ENCODE measurements at places on chromosomes 16 and 17.

- DNase-seq = no peak
These were observed 3.8 kb downstream of the SLC46A1 start for GRCh38 chr17:28402224-28402630.

- no peak for DNase-seq
These were observed 114.5 kb upstream of the GOT2 start for GRCh38 chr16:58848662-58849002.

DNA sequence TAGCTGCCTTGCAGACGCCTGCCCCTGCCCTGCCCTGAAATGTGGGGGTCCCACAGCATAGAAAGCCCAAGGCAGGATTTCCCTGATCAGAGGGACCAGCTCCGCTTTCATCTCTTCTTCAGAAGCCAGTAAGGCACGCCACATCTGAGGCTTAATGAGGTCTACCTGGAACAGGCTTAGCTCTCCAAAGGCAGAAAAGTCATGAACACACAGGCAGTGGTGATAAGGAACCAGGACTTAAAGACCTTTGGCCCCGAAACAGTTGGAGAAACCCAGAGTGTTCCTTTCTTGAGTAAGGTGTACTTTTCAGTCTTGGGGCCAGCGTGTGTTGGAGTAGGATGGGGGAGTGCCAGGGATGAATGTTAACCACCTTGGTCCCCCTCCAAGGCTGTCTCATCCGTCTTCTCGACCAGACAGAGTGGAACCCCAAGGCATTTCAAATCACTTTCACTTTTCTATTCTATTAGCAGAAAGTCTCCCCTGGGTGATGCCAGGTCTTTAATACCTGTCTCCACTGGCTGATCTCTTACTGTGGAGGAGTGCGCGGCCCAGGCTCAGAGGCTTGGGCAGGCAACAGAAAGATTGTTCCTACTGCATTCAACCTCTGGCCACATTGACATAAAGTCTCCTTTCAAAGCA lies 43.9 kb downstream of the TMEM186 start:
- no peak for DNase-seq

- DNase-seq = no peak
These were observed 21.3 kb downstream of the CDK5RAP3 start for GRCh38 chr17:47992216-47992615.

- DNase-seq = no peak
These were observed 225.0 kb downstream of the XYLT1 start for GRCh38 chr16:17245776-17246175.

- no peak for DNase-seq
These were observed 69.7 kb downstream of the CREBBP start for GRCh38 chr16:3810818-3811217.

- no peak for DNase-seq
These were observed 38.9 kb upstream of the ATP2A3 start for GRCh38 chr17:4003131-4003500.

DNA sequence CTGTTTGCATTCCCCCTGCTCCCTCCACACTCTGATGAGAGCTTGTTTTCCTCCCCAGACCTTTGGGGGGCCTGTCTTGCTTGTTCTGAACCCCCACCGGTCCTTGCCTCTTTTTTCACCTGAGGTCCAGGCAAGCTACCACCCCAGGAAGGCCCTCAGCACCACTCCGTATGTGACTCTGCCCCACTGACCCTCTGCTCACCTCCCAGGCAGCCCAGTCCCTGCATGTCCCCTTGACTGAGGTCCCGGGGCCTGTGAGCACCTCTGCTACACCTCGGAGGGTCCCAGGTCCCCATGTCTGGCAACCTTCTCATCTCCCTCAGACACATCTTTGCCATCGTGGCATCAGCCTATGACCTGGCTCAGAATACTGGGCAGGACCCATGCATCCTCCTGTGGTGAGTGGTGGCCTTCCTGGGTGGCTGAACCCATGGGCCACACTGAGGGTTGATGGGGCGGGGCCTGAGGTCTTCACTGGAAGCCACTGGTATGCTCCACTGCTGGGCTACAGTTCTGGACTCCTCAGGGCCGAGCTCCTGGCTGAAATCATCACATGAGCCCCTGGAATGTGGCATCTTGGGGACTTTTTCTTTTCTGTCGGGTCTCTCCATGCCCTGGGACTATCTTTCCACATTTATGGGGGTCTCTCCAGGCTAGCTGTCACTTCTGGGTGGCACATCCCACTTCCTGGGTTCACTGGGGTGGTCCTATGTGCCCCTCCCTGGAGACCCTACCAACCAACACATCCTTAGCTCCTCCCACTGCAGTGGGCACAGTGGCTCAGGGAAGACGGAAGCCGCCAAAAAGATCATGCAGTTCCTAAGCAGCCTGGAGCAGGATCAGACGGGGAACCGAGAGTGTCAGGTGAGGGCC lies 3.5 kb downstream of the MYO15B start:
- no peak for DNase-seq

- no peak for DNase-seq
These were observed 3.5 kb downstream of the ZFPM1 start for GRCh38 chr16:88456356-88457292.

DNA sequence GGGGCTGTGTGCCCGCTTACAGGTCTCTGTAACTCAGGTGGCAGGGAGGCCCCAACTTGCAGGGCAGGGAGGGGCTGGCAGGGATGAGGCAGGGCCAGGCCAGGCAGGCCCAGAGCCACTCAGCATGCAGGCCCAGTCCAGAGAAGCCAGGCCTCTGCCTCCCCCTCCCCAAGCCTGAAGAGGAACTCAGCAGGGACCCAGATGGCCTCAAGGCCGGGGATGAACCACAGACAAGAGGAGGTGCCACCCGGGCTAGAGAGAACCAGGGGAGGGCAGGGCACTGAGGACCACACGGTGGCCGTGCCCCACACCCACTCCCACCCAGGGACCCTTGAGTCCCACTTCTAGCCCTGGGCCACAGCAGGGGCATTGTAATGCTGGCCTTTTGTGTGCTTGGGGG lies 29.8 kb upstream of the EIF1 start:
- DNase-seq = no peak

DNA sequence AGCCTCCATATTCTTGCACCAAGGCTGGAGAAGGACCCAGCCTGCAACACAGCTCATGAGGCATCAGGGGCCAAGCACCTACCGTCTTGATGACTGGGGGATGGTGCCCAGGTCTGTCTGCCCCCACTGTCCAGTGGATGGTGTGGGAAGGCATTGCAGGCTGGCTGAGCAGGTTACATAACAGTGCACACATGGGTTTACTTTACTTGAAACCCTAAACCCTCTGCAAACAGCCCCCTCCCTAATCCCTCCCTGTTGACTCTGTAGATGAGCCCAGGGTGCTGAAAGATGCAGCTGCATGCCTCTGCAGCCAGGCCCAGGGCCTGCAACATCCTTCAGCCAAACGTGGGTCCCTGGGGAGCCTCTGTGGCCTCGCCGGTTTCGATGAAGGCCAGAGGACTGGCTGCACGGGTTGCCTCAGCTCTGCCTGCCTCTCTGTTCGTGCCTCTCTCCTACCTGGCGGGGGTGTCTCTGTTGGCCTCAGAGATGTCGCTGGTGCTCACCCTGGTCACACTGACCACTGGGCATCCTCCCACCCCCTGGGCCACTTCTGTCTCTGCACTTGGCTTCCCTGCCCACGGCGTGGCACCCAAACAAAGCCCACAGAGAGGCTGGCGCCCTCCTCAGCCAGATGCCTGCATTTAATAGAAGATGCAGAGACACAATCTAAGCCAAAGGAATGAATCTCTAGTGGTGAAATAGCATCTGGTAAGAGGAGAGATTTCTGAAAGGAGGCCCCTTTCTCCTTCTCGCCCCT lies 95.1 kb downstream of the METRNL start:
- DNase-seq = peak; percentile 88

DNA sequence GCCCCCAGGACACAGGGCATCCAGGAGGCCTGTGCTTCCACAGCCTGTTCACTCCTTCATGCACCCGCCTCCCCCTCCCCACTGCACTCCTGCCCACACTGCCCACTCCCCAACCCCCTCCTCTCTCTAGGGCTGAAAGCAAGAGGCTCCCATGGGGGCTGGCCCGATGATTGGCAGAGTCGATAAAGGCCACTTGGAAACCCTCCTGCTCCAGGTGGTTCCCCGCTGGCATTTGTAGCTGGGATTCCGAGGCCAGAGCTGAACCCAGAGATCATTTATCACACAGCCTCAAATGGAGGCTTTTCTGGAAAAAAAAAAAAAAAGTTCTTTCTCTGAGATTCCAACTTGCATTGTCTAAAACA lies 74.1 kb downstream of the SREBF1 start:
- DNase-seq = no peak

- DNase-seq = no peak
These were observed 6.4 kb upstream of the FOXJ1 start for GRCh38 chr17:76147211-76148014.

- DNase-seq = no peak
These were observed 42.3 kb downstream of the BPTF start for GRCh38 chr17:67867591-67867990.

DNA sequence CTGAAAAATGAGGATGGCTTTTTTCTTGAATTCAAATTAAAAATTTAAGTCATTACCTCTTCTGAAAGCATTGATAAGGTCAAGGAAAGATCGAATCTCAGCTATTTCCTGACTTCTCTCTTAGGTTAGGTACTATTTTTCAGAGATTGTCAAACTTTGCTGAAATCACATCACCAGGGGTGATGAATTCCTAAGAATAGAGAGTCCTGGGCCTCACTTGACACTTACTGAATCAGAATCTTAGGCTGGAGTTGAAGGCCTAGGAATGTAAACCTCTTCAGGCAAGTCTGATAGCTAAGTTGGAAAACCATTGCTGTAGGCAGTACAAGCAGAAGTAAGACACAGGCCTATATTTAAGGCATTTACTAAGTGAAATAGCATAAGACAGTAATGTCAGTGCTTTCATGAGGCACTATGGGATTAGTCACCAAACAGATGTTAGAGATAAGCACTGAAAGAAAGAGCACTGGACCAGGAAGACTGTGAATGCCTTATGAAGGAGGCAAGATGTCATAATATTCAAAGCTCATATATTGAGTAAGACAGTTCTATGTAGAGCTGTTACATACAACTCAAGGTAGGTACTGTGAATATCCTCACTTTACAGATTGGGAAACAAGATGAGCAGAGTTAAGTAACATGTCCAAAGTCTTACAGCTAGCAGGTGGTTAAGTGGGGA lies 21.5 kb downstream of the DCAF7 start:
- DNase-seq = no peak

DNA sequence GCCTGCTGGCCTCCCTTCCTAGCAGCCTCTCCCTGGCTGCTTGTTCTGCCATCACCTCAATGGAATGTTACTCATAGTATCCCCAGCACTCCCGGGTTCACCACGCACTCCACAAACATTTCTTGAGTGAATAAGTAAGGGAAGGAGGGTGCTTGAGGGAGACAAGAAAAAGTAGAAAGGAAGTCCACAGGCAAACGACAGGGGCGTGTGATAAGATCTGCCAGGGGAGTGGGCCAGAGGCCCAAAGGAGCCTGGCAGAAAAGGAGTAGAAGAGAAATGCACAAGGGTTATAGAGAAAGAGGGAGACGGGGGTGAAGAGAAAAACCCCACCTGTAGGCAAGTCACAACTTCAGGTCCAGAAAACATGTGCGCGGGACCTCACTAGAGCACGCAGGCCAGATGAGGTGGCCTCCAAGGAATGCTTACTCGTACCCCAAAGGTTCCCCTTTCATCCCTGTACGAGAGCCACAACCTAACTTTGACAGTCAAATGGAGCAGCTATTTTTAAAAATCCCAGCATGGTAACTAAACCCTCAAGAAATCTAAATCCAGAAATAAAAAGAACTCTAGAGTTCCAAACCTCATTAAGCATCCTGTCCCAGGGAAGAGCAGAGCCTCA lies 6.6 kb downstream of the ZDHHC7 start:
- no peak for DNase-seq

DNA sequence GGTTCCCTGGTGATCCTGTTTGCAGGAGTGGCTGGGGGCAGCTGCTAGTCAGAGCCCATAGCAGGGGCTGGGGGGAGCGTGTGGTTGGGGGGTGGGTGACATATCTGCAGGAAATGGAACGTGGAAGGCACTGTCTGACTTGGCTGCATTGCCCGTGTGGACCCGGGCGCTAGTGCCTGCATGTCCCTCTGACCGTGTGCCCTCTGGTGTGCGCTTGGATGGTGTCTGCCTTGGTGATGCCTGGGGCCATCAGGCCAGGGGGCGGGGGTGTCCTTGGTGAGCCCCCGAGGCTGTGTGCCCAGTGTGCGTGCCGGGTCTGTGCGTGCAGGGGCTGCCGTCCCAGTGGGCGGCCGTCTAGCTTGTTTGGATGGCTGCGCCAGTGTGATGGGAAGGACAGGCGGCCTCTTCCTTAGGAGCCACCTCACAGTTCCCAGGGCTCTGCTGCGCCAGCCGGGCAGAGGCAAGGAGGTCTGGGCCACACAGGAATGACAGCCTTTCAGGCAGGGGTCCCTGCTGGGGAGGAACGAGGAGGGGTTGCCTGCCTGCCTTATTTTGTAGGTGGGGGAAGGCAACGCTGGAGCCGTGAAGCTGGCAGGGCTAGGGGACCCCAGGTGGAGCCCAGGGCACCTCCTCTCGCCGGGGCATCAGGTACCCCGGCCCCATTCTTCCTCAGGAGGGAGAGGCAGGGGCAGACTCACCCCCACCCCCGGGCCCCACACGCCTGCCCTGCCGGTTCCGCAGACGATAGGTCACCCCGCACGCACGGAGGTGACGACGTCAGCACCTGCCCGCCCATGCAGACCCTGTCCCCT lies 693 bp downstream of the NDRG4 start:
- DNase-seq = no peak

- no peak for DNase-seq
These were observed 37.4 kb downstream of the TMEM186 start for GRCh38 chr16:8760021-8760420.

- DNase-seq = peak; percentile 48
These were observed 14.0 kb upstream of the TEX2 start for GRCh38 chr17:64276961-64277505.

DNA sequence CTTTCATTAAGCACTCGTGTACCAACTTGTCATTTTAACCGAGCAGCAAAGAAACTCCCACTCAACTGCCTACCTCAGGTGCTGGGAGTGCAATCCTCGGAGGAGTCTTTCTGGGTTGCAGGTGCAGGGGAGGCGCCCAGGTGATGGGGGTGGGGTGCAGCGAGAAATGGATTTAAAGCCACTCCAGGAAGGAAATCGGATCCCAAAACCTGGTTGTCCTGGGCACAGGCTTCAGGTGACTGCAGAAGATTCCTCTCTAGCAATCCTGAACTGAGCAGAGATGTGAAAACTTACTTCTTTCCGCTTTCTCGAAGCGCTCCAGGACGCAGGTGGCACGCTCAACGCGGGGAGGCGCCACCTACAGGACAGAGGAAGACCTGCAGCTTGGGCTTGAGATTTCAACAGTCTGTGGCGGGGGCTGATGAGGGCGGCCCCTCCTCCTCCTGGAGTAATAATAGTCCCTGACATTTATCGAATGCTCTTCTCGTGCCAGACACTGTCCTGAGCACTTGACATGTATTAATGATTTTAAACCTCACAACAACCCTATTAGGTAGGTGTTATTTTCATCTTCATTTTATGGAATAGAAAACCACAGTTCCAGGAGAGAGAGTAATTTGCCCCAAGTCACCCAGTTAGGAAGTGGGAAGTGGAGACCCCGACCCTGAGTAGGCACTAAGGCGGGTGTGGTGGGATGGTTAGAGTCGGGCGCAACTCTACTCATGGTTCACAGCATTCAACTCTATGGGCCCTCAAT lies 27.2 kb upstream of the SKAP1 start:
- peak; percentile 18 for DNase-seq

All from muscle of back (tissue), 13 donors.